ENCODE measurements at places on chromosomes 12 and 14. TPM values are rescaled to one million over a fixed set of nuclear protein-coding genes. Genes with fewer than 3 reads are reported as not detected.

GRCh38 chr12:41407232-41407799 is 219.2 kb downstream of the PDZRN4 start:
- DNase-seq = no peak
- H3K27me3 ChIP-seq = no peaks in the 10 kb centered on the region
- H3K36me3 ChIP-seq = no peaks in the 10 kb centered on the region
- H3K4me1 ChIP-seq = no peaks in the 10 kb centered on the region
- no peak overlapping the region for H3K27ac ChIP-seq
- H3K4me3 ChIP-seq = no peak overlapping the region

Gene DPPA3
- total RNA-seq = not detected

Gene COX14
- 19.8 TPM for total RNA-seq

- H3K27ac ChIP-seq = no peak overlapping the region
- no peaks in the 10 kb centered on the region for H3K36me3 ChIP-seq
- H3K4me1 ChIP-seq = no peaks in the 10 kb centered on the region
- no peaks in the 10 kb centered on the region for H3K27me3 ChIP-seq
- no peak overlapping the region for H3K4me3 ChIP-seq
These were observed 687.5 kb upstream of the TMEM132C start for GRCh38 chr12:127579446-127579845.

DNA sequence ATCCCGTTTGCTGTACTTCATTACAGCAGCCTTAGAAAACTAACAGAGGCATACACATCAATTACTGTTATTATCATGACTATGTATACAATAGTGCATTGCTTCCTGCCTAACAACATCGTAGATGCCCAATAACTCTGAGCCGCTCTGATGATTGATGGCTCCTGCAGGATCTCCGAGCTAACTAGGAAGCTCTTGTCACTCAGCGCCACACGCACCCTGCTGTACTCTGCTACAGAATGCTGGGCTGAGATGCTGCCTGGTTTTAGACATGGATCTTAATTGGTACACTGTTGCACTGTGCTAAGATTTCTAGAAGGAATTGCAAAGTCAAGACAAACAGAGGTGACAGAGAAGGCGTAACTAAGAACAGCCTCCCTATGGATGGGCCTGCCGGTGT is 169.3 kb downstream of the SLC15A4 start:
- H3K27me3 ChIP-seq = no peaks in the 10 kb centered on the region
- no peak overlapping the region for H3K4me3 ChIP-seq
- H3K27ac ChIP-seq = no peak overlapping the region
- no peak for DNase-seq
- H3K4me1 ChIP-seq = no peaks in the 10 kb centered on the region
- H3K36me3 ChIP-seq = no peaks in the 10 kb centered on the region

Gene ANP32D
- total RNA-seq = not detected

- H3K27ac ChIP-seq = peak overlapping the region; percentile 25
- H3K4me1 ChIP-seq = no peaks in the 10 kb centered on the region
- H3K36me3 ChIP-seq = no peaks in the 10 kb centered on the region
These were observed 821.3 kb upstream of the TMEM132C start for GRCh38 chr12:127445581-127446139.

Gene NR4A1
- total RNA-seq = 722 TPM

DNA sequence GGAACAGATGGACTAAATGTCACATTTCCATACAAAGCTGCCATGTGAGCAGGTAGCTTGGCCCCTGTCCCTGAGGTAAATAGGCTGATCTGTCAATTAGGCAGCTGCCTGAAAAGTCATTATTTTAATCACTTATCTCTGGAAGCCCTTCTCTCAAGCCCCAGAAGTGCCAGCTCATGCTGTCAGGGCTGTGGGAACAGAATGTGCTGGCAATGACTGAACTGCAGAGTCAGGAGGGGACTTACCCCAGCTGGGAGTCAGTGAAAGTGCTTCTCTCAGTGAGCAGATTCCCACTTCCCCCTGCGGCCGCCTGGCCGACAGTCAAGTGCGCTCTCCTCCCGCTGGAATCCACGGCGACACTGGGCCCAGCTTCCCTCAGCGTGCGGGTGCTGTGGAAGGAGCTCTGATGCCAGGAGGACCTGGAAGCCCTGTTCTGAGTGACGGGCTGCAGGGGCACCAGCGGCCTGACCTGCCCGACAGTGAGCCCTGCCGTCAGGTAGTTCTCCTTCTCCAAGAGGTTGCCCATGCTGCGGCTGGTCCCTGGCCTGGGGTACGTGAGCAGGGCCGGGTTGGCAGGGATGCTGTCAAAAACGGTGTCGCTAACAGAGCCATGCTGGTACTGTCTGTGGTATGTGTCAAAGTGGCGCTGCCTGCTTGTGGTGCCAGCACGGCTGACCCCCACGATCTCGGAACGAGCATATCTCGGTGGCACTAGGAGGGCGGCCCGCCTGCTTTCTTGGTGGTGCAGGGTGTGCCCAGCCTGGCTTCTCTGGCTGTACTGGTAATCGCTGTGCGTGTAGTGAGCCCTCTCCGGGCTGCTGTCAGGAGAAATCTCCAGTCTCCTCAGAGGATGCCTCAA is 18.7 kb downstream of the PKP2 start:
- H3K36me3 ChIP-seq = no peaks in the 10 kb centered on the region
- no peak overlapping the region for H3K27ac ChIP-seq
- DNase-seq = no peak
- H3K4me1 ChIP-seq = no peaks in the 10 kb centered on the region
- peak overlapping the region; percentile 19 for H3K4me3 ChIP-seq

- no peaks in the 10 kb centered on the region for H3K36me3 ChIP-seq
- H3K4me1 ChIP-seq = no peaks in the 10 kb centered on the region
- H3K27ac ChIP-seq = no peak overlapping the region
- H3K4me3 ChIP-seq = no peak overlapping the region
- H3K27me3 ChIP-seq = no peaks in the 10 kb centered on the region
- no peak for DNase-seq
These were observed 226.8 kb upstream of the RGS6 start for GRCh38 chr14:71705460-71705859.

Gene SIX6
- not detected for total RNA-seq

DNA sequence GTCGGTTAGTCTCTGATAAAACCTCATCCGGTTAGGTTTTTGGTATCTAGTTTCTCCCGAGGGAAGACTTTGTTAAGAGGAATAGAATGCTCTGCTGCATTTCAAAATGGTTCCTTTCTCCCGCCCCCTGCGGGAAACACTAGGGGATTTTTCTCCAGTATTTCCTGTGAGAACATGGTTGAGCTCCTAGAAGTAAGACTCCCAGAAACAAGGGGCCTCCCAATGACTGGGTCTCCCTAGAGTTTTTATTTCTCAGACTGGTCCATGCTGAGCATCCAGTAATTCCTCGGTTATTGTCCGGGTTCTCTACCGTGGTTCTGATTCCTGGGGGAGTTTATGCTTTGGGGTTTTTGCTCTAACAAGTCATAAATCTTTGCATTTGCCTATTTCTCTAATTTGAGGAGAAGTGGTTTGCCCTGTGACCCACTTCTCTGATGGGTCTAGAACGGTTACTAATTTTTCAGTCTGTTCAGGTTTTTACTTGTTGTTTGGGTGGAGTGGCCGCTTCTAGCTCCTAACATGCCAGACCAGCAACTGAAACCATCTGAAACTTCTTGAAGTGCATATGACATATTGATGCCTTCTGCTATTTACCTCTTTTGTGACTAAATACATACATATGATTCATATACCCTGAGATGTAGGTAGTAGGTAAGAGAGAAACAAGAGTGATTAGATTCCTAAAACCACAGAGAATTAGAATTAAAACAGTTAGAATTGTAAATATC is 25.1 kb downstream of the TESPA1 start:
- no peaks in the 10 kb centered on the region for H3K27me3 ChIP-seq
- no peak for DNase-seq
- H3K27ac ChIP-seq = no peak overlapping the region
- H3K4me3 ChIP-seq = no peak overlapping the region
- no peaks in the 10 kb centered on the region for H3K36me3 ChIP-seq

DNA sequence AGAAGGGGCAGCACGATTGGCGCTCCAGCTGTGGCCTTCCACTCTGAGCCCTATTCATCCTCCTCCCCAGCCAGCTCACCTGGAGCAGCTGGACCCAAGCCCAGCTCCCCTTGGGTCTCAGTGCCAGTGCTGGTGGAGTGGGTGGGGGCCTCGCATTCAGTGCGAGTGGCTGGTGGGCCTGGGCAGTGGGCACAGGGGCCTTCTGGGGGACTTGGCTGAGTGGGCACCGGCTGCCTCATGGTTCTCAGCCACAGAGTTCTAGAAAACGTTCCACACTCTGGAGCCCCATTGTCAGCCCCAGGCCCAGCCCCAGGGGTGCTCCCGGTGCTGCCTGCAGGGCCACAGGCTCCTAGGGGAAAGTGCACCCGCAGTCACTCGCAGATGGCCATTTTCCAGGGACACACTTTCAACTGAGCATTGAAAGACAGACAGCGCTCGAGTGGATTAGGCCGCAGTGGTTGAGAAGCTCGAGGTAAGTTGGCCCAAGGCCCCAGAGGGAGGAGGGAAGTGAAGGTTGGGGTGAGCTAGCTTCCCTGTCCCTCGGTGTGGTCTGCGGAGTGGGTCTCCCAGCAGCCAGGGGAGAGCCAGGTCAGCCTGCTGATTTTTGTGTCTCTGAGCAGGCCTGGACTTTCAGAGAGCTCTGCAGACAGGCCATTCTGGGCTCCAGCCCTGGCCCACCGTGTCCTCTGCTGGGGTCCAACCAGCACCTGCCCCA is 3.8 kb downstream of the CLBA1 start:
- peaks cover 9% of the 10 kb centered on the region for H3K4me1 ChIP-seq
- H3K36me3 ChIP-seq = peaks cover 9% of the 10 kb centered on the region
- no peak overlapping the region for H3K27ac ChIP-seq
- no peak overlapping the region for H3K4me3 ChIP-seq
- no peaks in the 10 kb centered on the region for H3K27me3 ChIP-seq

DNA sequence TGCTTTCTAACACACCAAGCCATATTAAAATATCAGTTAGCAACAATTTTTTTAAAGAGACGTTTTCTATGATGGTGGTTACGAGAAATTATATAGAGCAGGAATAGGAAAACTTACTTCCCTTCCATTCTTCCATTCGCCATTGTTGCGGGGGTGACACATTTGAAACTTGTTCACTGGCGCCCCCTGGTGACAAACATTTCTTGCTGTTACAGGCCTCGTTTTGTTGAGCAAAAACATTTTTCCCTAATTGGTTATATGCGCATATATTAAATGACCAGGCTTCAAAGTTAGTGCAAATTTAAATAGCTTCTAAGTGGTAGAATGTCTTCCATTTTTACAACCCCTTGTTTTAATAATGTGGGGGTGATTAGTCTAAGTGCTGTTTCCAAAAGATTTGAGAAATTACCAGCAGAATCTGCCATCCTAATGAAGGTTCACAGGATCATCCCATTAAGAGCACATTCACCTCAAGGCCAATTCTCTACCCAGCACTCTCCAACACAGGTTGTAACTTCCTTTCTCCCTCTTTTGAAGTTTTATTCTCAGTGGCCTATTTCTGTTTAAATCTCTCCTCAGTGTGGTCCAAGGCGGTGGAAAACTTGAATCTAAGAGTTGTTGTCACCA is 1124.7 kb downstream of the FLRT2 start:
- H3K4me1 ChIP-seq = no peaks in the 10 kb centered on the region
- H3K27me3 ChIP-seq = no peaks in the 10 kb centered on the region
- H3K27ac ChIP-seq = no peak overlapping the region
- no peaks in the 10 kb centered on the region for H3K36me3 ChIP-seq

DNA sequence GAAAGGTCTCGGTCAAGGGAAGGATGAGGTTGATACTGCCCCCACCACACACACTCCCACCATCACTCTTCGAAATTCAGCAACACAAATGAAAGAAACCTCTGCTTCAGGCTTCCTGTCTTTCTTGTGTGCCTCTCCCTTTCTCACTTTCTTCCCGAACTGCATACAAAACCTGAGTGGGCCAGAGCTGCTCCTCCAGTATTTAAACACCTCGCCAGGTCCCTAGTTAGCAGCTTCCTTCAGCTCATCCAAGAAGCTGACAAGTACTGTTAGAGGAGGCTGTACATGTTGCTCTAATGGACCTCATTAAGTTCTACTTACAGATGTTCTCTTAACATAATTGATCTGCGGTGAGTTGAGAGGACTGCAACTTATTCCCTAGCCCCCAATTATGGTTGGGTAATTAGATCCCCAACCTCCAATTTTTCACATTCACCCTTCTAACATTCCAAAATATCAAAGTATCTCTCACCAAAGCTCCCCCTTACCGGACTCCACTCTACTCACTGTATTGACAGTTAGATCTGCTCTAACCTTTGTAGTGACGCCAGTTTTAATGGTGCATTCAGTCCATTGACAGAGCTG is 4.1 kb upstream of the LMO3 start:
- H3K4me1 ChIP-seq = peaks cover 11% of the 10 kb centered on the region
- H3K4me3 ChIP-seq = peak overlapping the region; percentile 4
- no peaks in the 10 kb centered on the region for H3K36me3 ChIP-seq
- DNase-seq = no peak
- no peaks in the 10 kb centered on the region for H3K27me3 ChIP-seq

Gene TTC7B
- 18.5 TPM for total RNA-seq

Gene RTN1
- 52.3 TPM for total RNA-seq

GRCh38 chr12:18461758-18462157 is 200.4 kb downstream of the PIK3C2G start:
- H3K4me1 ChIP-seq = no peaks in the 10 kb centered on the region
- H3K4me3 ChIP-seq = no peak overlapping the region
- H3K36me3 ChIP-seq = no peaks in the 10 kb centered on the region

Gene EGLN3
- total RNA-seq = 5.9 TPM

GRCh38 chr12:88782351-88782750 is 202.1 kb upstream of the KITLG start:
- no peaks in the 10 kb centered on the region for H3K36me3 ChIP-seq
- no peak overlapping the region for H3K4me3 ChIP-seq
- DNase-seq = no peak
- H3K27ac ChIP-seq = no peak overlapping the region
